ENCODE measurements at places on chromosomes 1 and 21. TPM values are rescaled to one million over a fixed set of nuclear protein-coding genes. Genes with fewer than 3 reads are reported as not detected.

Gene CSF1
- 0.58 TPM for total RNA-seq

DNA sequence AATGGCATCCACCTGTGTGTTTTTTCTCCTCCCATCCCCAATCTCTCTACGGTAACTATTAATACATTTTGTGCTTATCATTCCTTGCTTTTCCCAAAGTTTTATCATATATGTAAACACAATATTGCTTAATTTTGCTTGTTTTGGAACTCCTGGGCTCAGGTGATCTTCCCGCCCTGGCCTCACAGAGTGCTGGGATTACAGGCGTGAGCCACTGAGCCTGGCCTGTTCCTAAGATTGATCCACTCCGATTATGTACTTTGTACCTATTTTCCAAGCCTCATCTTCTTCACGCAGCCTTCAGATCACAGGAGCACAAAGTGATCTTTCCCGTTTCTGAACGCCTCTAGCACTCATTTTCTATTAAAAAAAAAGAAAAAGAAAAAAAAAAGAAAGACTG lies 45.2 kb downstream of the MEF2D start:
- H3K36me3 ChIP-seq, result no peaks in the 10 kb centered on the region
- DNase-seq, result no peak
- no peak overlapping the region for H3K4me3 ChIP-seq
- H3K27ac ChIP-seq, result no peak overlapping the region
- no peaks in the 10 kb centered on the region for H3K27me3 ChIP-seq
- H3K4me1 ChIP-seq, result no peaks in the 10 kb centered on the region

- DNase-seq, result peak; percentile 74
- peaks cover 11% of the 10 kb centered on the region for H3K4me1 ChIP-seq
- H3K27ac ChIP-seq, result peak overlapping the region; percentile 93
Measured at GRCh38 chr1:247331172-247331524, 519 bp downstream of the ZNF496 start.

DNA sequence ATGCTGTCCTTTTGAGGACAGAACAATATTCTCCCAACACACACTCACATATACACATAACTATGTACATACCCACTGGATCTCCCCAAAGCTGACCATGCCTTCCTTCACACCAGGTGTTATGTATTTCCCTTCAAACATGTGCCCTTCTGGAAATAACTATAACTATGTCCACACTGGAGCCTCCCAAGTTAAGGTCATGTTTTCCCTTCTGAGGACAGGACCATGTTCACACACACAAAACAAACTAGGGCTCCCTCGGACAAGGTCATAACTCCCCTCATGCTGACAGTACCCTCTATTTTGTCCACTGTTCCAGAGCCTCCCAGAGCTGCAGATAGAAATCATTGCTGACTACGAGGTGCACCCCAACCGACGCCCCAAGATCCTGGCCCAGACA lies 7.8 kb downstream of the MMACHC start:
- no peak for DNase-seq
- H3K36me3 ChIP-seq, result peaks cover 42% of the 10 kb centered on the region
- H3K27me3 ChIP-seq, result no peaks in the 10 kb centered on the region
- peaks cover 1% of the 10 kb centered on the region for H3K4me1 ChIP-seq

DNA sequence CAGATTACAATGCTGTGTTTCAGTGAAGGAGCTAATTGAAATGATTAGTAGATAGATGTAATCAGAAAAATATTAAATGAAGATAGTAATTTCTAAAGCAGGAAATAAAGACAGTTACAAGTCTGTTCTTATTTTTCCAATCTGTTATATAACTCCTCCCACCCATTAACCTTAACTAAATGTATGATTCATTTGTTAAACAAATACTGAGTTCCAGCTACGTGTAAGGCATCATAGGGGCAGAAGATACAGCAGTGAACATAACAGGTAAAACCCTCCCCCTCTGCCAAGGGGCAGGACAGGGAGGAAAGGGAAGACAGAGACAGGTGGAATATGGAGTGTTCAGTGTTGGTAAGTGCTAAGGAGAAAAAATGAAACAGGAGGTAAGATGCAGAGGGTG lies at the start of gene FAM177B:
Gene FAM177B (plus strand): TSS at position 231 of the 400 bp plus-strand sequence. CDS start 9,344 bp downstream, outside the sequence.
- no peak within 1 kb of the TSS for H3K27ac ChIP-seq
- H3K27me3 ChIP-seq, result no peaks in the 10 kb centered on the region
- H3K36me3 ChIP-seq, result peaks cover 26% of the 10 kb centered on the region
- H3K4me1 ChIP-seq, result no peaks in the 10 kb centered on the region
- no peak within 1 kb of the TSS for H3K4me3 ChIP-seq

GRCh38 chr1:165886983-165887382 lies 59.6 kb downstream of the UCK2 start:
- H3K36me3 ChIP-seq, result peaks cover 14% of the 10 kb centered on the region
- H3K27me3 ChIP-seq, result no peaks in the 10 kb centered on the region
- no peak overlapping the region for H3K4me3 ChIP-seq
- H3K4me1 ChIP-seq, result peaks cover 24% of the 10 kb centered on the region
- no peak overlapping the region for H3K27ac ChIP-seq
- DNase-seq, result peak; percentile 30

- no peaks in the 10 kb centered on the region for H3K36me3 ChIP-seq
- no peaks in the 10 kb centered on the region for H3K4me1 ChIP-seq
- DNase-seq, result no peak
- H3K27ac ChIP-seq, result no peak overlapping the region
- H3K4me3 ChIP-seq, result no peak overlapping the region
Measured at GRCh38 chr1:200128944-200129879, 101.7 kb downstream of the NR5A2 start.
